Frontal cortex (tissue), 4 donors: ENCODE measurements at places on chromosomes 6 and 20. TPM values are rescaled to one million over a fixed set of nuclear protein-coding genes. Genes with fewer than 3 reads are reported as not detected.

C6orf52 gene
- total RNA-seq: 0.82 TPM

GRM4 gene
- 3.7 TPM for total RNA-seq

HLA-DQB2 gene
- total RNA-seq: not detected

ARMH2 gene
- not detected for total RNA-seq

FANCE gene
- total RNA-seq: 14.3 TPM

SLC17A9 gene
- total RNA-seq: under 0.01 TPM

MATN4 gene
- under 0.01 TPM for total RNA-seq

FAXC gene
- total RNA-seq: 41.6 TPM

DNA sequence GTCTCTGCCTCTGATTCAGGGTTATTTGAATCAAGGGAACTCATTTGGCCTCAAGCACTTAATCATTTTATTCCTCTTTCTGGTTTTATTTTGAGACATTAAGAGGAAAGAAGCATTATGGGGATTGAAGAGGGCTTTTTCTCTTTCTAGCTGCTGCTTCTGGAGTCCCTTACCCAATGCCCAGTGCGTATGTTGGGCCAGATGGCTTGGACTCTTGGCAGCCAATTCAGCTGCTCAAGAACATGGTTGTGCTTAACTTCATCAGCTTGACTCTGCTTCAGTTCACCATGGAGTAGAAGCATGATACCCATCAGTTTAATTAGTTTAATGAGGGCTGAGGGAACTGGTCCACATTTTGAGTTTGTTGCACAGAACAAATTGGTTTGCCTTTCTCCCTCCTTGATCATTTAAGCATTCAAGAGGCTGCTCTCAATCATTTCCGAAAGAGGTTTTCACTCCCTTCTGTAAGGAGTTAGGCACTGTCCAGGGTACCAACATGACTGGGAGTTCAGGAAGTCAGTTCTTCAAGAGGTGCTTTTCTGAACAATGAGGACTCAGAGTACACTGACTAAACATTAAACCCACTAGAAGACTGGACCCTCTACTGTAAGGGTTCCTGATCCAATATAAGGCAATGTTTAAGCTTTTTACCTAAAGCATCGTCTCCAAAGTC lies 14.6 kb downstream of the PDYN start:
- no peak for DNase-seq

DNA sequence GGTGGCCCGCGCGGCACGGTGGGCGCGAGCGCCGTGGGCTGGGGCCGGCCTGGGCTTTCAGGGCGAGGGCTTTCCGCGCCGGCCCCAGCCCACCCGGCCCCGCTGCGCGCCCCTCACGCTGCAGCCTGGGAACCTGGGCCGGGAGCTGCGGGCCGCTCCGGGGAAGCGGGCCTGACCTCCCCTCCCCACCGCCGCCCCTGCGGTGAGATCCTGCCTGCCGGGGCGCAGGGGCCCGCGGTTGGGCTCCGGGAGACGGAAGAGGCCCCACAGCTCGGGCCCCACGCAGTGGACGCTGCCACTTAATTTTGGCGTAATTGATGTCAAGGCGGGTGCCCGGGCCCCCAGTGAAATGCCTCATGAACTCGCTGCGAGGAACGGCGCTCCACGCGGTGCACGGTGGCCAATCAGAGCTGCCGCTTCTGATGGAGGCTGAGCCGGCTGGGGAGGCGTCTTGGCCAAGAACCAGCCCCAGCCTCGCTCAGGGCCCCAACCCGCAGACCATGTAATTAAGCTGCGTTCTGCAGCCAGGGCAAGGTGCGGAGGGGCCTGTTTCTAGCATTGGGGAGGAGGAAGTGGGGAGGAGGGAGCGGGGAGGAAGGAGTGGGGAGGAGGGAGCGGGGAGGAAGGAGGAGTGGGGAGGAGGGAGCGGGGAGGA lies 96.1 kb upstream of the BHLHE23 start:
- DNase-seq: peak; percentile 63

GRCh38 chr20:32792731-32793458 lies 26.9 kb upstream of the MAPRE1 start:
- DNase-seq: no peak

GRCh38 chr6:48388044-48388443 lies 277.0 kb upstream of the PTCHD4 start:
- DNase-seq: no peak

DNA sequence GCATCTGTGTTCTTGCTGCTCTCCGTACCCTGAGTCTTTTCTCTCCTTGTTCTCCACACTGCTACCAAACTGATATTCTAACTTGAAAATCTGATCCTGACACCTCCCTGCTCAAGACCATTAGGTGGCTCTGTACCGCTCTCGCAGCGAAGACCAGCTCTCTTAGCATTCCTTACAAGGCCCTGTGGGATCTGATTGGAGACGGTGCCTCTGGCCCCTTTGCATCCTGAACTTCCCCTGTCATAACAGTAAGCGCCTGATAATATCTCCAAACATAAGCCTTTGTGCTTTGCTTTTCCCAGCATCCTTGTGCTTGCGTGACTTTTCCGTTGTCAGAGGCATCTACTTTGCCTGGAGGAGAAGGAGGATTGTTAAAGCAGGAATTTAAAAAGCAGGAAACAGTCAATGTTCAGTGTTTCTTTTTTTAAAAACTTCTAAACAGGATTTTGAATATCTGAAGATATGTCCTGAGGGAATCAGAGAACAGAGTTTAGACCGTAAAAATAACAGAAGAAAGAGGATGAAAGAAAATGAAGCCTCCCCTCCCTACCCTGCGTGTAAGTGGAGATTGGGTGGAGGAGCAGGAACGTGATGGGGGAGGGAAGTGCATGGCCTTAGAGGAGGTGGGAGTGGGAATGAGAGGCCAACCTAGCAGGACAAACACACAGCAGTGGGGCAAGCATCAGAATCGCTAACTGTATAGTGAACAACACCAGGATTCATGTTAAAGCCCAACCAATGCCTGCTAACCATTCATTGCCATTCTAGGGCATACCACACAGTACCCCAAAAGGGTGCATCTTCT lies 89.2 kb upstream of the STMND1 start:
- peak; percentile 51 for DNase-seq

GRCh38 chr20:32479697-32480171 lies 105.4 kb downstream of the NOL4L start:
- no peak for DNase-seq

GRCh38 chr6:75759207-75759606 lies 10.2 kb downstream of the MYO6 start:
- DNase-seq: no peak

DNA sequence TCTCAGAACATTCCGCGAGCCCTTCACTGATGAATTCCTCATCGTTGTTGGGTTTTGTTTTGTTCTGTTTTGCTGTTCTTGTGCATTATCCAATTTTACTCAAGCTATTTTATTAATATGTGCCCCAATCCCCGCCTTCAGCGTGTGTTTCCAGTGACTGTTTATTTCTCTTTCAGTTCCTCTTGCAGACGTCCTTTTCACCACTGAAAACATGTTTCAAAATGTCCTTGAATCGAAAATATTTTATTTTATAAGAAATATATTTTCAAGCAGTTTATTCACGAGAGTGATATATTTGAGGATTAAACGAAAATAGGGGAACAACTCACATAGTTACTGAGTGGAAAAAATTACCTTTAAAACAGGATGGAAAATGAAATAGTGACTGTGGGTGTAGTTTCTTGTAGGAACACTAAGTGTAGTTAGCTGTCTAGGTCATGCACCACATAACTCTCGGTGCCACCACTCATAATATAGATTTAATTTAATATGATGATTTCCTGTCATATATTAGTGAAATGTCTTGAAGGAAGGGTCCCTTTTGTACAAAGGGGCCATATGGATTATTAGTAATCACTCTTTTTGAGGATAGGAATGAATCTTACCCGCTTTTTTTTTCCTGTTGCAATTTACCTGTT lies 45.3 kb upstream of the HDDC2 start:
- DNase-seq: no peak

DNA sequence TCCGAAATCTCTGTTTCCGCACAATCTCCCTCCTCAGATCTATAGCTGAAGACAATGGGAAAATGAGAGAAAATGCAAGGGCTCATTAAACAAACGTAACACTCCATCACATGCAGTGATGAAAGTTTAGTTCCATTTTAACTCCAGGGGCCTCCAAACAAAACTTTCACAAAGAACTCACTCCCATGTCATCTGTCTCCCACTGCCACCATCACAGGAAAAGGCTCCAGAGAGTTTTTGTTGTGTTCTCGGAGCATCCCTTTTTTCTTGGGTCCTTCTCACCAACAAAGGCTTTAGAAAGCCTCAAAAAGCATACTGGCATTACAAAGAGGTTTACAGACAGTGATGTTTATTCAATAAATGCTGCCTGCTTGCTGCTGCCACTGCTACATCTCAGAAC lies 339.6 kb downstream of the TPBG start:
- no peak for DNase-seq

- DNase-seq: no peak
Measured at GRCh38 chr20:58459058-58459750, 56.0 kb downstream of the APCDD1L start.

DNA sequence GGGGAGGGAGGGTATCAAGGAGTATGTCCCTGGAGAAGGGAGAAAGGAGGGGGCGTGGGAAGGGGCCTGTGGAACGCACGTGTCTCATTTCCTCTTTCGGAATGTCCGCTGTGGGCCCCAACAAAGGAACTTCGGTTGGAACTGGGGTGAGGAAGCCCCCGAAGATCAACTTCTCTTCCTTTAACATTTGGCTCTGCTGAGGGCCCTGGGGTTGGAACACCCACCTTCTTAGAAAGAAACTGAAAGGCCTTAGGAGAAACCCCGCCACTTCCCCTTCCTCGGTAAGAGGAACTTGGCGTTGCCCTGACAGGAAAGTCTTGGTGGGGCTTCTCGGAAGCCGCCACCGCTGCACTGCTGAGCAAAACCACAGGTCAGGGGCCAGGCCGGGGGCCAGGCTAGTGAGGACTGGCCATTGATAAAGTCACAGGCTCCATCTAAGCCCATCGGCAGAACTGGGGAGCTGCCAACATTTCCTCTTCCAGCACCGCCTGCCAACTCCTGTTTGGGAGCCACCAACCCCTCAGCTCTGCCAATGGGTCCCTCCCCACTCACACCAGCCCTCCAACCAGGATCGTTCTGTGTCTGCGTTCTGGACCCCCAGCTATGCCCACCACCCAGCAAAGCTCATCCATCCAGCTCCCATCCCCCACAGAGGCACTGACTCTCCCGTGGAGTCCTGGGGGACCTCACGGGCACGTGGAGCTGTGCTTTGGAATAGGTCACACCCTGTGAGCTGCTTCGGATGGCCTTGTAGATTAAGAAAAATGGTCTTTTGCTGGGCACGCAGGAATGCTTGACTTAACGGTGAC lies 44.8 kb downstream of the FGD2 start:
- DNase-seq: no peak

DNA sequence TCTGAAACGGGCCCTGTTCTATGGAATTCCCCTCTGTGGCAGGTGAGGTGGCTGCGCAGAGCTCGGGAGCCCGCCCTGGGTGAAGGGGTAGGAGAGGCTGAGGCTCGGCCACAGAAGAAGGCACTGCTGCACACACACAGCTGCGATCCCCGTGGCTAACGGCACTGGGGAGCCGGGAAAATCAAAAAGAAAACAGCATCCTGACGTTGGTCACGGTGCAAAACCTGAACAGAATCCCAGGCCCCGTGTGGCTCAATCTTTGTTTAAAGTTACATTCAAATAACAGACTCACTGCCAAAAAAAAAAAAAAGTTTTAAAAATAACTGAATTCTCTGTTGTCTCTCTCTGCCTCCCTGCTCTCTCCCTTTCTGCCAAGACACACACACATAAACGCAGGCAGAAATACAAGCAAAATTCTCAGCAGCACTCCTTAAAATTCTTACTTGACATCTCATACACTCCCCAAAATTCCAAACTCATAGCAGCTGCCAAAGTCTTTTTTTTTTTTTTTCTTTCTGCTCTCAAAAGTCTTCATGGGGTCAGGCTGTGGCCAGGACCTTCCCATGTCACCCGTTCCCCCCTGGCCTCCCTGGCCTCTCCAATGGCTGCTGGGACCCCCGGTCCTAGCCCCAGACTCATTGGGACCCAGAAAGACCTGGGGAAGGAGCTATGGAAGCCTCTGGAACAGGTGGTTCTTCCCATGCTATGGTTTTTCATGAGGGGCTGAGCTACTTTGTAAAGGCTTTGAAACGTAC lies 248.8 kb downstream of the TTLL2 start:
- DNase-seq: no peak

- no peak for DNase-seq
Measured at GRCh38 chr20:1131354-1131753, 13.0 kb downstream of the PSMF1 start.

DNA sequence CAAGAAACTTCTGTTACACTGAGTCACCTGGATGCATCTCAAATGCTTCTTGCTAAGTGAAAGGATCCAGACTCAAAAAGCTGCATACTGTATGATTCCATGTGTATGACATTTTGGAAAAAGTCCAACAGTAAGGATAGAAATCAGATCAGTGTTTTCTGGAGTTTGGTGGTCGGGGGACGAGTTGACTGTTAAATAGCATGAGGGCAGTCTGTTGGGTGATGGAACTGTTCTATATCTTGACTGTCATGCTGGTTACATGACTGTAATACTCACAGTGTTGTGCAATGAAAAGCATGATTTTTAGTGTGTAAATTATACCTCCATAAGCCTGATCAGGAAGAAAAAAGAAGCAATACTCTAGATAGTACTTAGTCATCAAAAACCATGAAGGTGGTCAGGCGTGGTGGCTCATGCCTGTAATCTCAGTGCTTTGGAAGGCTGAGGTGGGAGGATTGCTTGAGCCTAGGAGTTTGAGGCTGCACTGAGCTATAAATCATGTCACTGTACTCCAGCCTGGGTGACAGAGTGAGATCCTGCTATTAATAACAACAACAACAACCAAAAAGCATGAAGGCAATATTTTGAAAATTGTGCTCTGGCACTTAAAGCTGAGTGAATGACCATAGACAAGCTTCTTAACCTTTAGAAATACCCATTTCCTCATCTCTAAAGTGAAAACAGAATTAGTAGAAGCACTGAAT lies 30.5 kb upstream of the SASH1 start:
- DNase-seq: no peak

DNA sequence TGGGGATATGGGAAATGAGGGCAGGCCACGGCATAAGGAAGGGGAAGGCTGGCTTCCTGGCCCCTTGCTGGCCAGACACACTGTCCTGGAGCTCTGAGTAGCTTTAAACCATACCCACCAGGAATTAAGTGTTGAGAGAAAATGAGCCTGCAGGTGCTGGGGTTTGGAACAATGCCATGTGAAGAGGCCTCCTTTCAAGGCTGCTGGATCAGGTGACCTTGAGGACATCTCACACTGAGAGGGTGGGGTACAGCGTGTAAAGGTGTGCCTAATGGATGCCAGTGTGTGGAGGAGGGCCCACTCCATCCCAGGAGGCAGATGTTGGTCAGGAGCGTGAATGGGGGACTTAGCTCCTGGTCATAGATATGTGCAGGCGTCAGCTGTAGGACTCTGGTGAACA lies 74.8 kb upstream of the MLN start:
- no peak for DNase-seq
